Transverse colon (tissue), 4 donors: ENCODE measurements at places on chromosomes 12 and 14.

GRCh38 chr12:25816637-25817036, 141.8 kb upstream of the RASSF8 start:
- H3K27ac ChIP-seq, result no peak overlapping the region
- no peak for DNase-seq
- H3K4me3 ChIP-seq, result no peak overlapping the region
- no peaks in the 10 kb centered on the region for H3K4me1 ChIP-seq
- no peaks in the 10 kb centered on the region for H3K36me3 ChIP-seq

DNA sequence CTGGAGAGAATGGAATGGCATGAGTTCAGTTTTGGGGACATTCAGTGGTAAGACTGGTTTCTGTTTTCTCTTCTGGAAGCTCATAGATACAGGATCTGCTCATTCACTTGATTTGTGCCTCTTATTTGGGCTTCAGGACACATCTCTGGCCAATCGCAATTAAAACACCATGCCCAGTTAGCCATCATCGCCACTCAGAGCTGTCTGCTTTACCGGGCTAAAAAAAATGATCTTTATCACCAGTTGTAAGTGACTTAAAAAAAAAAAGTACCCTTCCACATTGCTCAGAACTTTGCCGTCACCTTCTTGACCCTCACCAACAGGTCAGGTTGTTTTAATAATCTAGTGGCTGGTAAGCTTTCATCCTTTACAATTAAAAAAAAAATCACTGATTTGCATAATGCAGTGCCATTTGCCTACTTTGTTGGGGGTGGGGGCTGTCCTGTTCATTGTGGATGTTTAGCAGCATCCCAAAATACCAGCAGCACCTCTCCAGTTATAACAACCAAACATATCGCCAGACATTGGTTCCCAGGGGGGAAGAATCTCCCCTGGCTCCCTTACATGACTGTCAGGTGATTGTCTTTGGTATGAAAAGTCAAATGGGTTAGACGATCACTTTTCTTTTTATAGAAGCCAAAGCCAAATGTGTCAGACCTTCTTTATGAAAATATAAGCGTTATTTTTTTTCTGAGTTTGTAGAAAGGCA, 150.1 kb downstream of the PRKCH start:
- peak overlapping the region; percentile 67 for H3K27ac ChIP-seq
- H3K4me1 ChIP-seq, result peaks cover 14% of the 10 kb centered on the region
- no peaks in the 10 kb centered on the region for H3K27me3 ChIP-seq
- no peak for DNase-seq
- H3K36me3 ChIP-seq, result no peaks in the 10 kb centered on the region

GRCh38 chr14:70917633-70918032, 10.4 kb downstream of the PCNX1 start:
- H3K4me3 ChIP-seq, result no peak overlapping the region
- H3K4me1 ChIP-seq, result peaks cover 36% of the 10 kb centered on the region
- DNase-seq, result no peak
- no peaks in the 10 kb centered on the region for H3K27me3 ChIP-seq

GRCh38 chr12:124915239-124916236, 1.1 kb upstream of the UBC start:
- peaks cover 17% of the 10 kb centered on the region for H3K36me3 ChIP-seq
- H3K27ac ChIP-seq, result peak overlapping the region; percentile 100
- no peaks in the 10 kb centered on the region for H3K27me3 ChIP-seq
- H3K4me1 ChIP-seq, result peaks cover 66% of the 10 kb centered on the region
- H3K4me3 ChIP-seq, result peak overlapping the region; percentile 77

- peaks cover 48% of the 10 kb centered on the region for H3K4me1 ChIP-seq
- H3K27ac ChIP-seq, result peak overlapping the region; percentile 76
- no peak overlapping the region for H3K4me3 ChIP-seq
- no peak for DNase-seq
Observed at GRCh38 chr14:77314539-77315457, 5.9 kb downstream of the POMT2 start.

- no peak overlapping the region for H3K4me3 ChIP-seq
- no peak for DNase-seq
- no peaks in the 10 kb centered on the region for H3K27me3 ChIP-seq
- H3K4me1 ChIP-seq, result no peaks in the 10 kb centered on the region
- no peak overlapping the region for H3K27ac ChIP-seq
Observed at GRCh38 chr12:43267818-43268217, 284.2 kb downstream of the ADAMTS20 start.

- no peaks in the 10 kb centered on the region for H3K36me3 ChIP-seq
- no peak overlapping the region for H3K27ac ChIP-seq
- H3K4me3 ChIP-seq, result no peak overlapping the region
- H3K4me1 ChIP-seq, result no peaks in the 10 kb centered on the region
Observed at GRCh38 chr12:77274926-77275325, 209.6 kb upstream of the E2F7 start.

DNA sequence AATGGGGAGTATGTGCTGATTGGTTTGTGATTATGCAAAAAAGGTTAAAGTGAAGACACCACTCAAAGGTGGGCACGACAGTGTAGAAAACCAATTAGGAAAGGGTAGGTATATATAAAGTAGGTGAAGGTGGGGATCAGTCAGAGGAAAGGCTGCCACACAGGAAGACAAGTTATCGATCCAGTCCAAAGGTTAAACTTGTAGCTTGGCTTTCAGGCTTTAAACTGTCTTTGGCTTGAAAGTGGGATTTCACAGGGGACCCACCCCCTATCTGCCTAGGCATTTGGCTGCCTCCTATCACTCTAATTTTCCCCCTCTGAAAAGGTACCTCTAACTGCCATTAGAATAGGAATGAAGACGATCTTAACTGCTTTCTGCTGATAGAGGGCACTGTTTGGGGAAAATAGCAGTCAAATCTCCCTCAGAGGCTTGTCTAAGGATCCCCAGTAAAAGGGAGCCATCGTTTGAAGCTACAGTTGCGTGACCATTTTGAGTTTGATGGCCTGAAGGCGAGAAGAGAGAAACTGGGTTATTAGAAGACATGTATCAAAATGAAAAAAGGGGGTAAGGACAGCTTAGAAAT, 250.2 kb downstream of the GPHN start:
- no peaks in the 10 kb centered on the region for H3K36me3 ChIP-seq
- no peak overlapping the region for H3K4me3 ChIP-seq
- no peaks in the 10 kb centered on the region for H3K4me1 ChIP-seq
- H3K27ac ChIP-seq, result no peak overlapping the region
- no peak for DNase-seq

GRCh38 chr12:119153477-119154434, 25.0 kb upstream of the HSPB8 start:
- no peaks in the 10 kb centered on the region for H3K36me3 ChIP-seq
- DNase-seq, result peak; percentile 25
- no peaks in the 10 kb centered on the region for H3K27me3 ChIP-seq
- H3K27ac ChIP-seq, result no peak overlapping the region
- H3K4me3 ChIP-seq, result no peak overlapping the region

- DNase-seq, result no peak
- H3K4me3 ChIP-seq, result no peak overlapping the region
- no peaks in the 10 kb centered on the region for H3K4me1 ChIP-seq
- H3K36me3 ChIP-seq, result peaks cover 61% of the 10 kb centered on the region
- H3K27me3 ChIP-seq, result no peaks in the 10 kb centered on the region
- no peak overlapping the region for H3K27ac ChIP-seq
Observed at GRCh38 chr12:70338531-70338930, 27.6 kb upstream of the KCNMB4 start.

DNA sequence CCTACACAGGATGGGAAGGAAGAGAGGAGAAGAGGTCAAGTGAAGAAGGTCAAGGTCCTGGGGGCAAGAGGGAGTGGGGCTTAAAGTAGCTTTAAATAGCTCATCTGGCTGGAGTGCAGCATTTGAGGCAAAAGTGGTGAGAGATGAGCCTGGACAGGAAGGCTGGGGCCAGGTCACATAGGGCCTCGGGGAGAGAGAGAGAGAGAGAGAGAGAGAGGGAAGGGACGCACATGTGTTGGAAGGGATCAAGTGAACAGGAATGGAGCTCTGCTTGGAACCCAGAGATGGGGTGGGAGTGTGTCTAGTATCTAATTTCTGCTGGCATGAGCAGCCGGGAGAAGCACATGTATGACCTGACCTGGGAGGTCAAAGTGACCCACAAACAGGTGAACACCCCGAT, 407.5 kb downstream of the MED13L start:
- H3K4me1 ChIP-seq, result peaks cover 11% of the 10 kb centered on the region
- no peak for DNase-seq
- H3K27ac ChIP-seq, result no peak overlapping the region
- peaks cover 4% of the 10 kb centered on the region for H3K27me3 ChIP-seq
- no peak overlapping the region for H3K4me3 ChIP-seq

GRCh38 chr12:105338966-105339365, 8.5 kb downstream of the C12orf75 start:
- H3K4me1 ChIP-seq, result no peaks in the 10 kb centered on the region
- no peaks in the 10 kb centered on the region for H3K27me3 ChIP-seq
- no peak overlapping the region for H3K4me3 ChIP-seq
- H3K36me3 ChIP-seq, result no peaks in the 10 kb centered on the region
- H3K27ac ChIP-seq, result no peak overlapping the region
